IMR-90 (cell line): ENCODE measurements at places on chromosomes 2 and 18. TPM values are rescaled to one million over a fixed set of nuclear protein-coding genes. Genes with fewer than 3 reads are reported as not detected.
A peak's percentile ranks its signal among the peaks of the same experiment; 100 is the strongest.

GDF7 gene
- total RNA-seq = under 0.01 TPM in 2 replicates

KCNIP3 gene
- 0.72 and 0.83 TPM in 2 replicates for total RNA-seq

APOB gene
- under 0.01 TPM in 2 replicates for total RNA-seq

- peak; percentile 33 for DNase-seq
Observed at GRCh38 chr2:138415985-138416384, 85.6 kb upstream of the SPOPL start.

- peak; percentile 4 for DNase-seq
Observed at GRCh38 chr2:212013626-212014025, 525.0 kb downstream of the ERBB4 start.

DNA sequence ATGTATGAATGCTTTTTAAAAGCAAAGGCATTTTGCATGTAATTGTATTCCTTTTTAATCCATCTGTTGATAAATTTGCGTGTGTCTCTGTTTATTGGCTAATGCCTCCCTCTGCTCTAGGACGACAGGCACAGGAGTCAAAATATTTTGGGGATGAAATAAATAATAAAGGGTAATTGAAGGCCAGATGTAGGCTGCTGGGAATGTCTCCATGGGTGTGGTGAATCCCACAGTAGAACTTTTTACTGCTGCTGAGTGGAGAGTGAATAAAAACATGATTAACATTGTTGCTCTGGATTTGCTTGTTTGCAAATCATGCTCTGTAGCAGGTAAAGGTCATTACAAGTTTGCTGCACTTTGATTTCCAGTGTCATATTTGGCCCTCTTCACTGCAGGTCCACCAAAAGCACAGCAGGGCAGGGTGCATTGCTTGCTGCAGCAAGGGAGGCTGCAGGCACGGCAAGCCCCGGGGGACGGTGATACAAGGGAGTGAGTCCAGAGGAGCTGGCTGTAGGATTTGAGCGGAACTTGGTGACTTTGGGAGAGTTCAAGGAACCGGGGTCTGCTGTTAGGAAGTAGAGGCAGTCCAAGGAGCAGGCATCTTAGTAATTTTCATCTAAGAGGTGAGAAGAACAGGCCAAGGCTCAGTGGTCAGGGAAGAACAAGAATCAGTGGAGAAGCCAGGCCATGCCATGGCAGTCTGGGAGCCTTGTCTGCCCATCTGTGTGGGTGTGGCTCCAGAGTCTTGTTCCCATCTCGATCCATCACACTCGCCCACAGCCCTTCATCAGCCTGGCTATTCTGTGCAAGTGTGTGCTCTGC is 201.5 kb upstream of the RAB6C start:
- DNase-seq = no peak
